ENCODE measurements at places on chromosomes 2 and 18.

DNA sequence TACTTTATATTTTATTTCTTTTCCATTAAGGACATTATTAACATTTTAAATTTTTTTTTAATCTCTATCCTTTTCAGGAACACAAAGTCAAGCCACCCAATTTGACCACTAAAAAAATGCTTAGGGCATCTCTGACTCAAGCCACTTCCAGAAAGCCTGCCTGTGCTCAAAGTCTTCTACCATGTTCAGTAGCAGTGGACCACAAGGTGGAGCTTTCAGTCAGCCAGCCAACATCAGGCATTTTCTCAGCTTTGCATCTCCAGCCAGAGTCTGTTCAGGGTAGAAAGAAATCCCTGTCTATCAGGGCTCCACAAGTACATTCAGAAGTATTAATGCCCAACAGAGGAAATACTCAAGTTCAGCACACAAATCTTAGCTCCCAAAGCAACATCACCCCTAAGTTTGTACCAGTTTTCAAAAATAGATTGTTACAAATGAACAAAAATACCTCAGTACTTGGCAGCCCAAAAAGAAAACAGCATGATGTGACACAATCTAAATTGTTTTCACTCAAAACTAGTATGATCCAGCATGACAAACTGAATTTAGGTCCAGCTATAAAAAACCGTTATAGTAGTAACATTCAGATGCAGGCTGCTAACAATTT, 37.6 kb downstream of the C18orf63 start:
- peak; percentile 91 for DNase-seq

- no peak for DNase-seq
These were observed 9.7 kb downstream of the PROKR1 start for GRCh38 chr2:68653034-68653433.

GRCh38 chr2:226450141-226450540, 349.5 kb downstream of the IRS1 start:
- no peak for DNase-seq

- DNase-seq = no peak
These were observed 143.5 kb downstream of the AQP4 start for GRCh38 chr18:26721854-26722564.

- no peak for DNase-seq
These were observed 47.4 kb upstream of the EMILIN2 start for GRCh38 chr18:2799369-2799768.

DNA sequence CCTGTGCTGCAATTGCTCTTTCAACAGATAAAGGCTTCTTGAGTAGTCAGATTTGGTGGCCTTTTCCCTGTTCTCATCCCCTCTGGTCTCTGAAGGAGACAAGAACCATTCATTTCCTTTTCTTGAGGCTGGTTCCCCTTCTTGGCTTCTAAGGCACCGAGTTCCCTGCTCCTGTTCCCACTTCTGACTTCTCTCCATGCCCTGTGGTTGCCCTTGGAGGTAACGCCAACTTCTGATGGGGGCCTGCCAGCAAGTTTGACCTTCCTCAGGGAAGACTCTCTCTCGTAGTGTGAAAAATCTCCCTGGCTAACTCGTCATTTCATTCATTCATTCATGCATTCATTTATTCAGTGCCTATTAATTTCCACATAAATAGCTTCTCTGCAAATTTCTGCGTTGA, 302.4 kb upstream of the SOX11 start:
- DNase-seq = no peak

DNA sequence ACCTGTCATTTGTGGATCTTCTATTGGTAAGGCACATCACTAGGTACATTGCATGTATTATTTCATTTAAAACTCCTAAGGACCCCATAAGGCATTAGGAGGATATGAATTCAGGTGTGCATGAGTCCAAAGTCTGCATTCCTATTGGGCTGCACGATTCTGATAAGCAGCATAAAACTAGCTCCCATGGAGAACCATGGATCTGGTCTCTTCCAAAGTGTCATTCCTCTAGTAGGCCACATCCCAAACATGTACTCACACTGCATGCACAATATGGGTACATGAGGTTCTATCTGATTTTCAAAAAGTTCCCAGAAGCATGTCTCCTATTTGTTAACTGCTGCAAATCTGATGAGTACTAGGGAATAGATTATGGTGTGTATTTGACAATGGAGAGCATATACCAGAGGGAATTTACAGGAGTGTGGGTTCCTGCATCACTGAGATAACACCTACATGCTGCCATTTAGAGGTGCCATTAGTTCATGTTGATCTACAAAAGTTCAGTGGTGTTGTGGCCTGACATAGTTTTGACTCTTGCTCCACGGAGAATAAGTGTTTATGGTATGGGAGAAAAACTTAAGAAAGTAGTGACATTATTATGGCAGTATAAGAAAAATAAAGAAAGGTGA, 11.3 kb downstream of the CYTIP start:
- no peak for DNase-seq

DNA sequence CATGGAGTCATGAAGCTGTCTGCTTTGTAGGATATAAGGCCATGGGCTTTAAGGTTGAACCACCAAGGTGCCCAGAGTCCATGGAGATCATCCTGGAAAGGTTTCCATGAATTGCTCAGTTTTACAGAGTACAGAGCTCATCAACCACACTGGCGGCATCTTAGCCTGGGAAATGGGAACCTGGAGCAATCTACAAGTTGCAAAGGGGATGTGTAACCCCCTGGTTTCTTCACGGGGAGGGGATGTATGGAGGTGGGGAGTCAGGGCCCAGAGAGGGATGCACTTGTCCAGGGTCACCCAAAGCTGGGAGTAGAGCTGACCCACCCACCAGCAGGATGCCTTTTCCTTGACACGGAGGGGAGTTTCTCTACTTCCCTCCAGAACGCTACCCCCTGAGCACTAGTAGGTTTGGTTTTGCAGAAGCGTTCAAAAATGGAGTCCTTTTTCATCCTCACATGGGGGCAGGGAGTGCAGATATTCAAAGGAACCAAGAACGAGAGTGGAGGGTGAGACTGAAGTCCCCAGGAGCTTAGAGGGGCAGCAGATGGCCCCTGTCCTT, 7.2 kb downstream of the TMEM37 start:
- no peak for DNase-seq

DNA sequence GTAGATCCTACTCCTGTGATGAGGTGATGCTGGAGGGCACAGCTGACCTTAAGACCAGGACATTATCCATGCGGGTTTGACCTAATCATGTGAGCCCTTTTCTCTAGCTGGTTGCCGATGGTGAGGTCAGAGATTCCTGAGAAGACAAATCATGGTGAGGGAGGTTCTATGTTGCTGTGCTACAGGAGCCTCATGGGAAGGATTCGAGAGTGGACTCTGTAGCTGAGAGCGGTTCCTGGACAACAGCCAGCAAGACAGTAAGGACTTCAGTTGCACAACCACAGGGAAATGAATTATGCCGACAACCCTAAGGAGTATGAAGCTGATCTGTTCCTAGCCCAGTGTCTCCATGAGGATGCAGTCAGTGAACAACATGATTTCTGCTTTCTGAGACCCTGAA, 80.4 kb downstream of the EPB41L3 start:
- no peak for DNase-seq

GRCh38 chr2:70388128-70388527, 86.3 kb upstream of the FAM136A start:
- no peak for DNase-seq
